ENCODE measurements at places on chromosomes 12 and 14.

GRCh38 chr14:100317912-100318808, 5.0 kb upstream of the SLC25A47 start:
- DNase-seq: peak; percentile 79

- no peak for DNase-seq
Measured at GRCh38 chr12:105220929-105221290, 15.1 kb downstream of the APPL2 start.

DNA sequence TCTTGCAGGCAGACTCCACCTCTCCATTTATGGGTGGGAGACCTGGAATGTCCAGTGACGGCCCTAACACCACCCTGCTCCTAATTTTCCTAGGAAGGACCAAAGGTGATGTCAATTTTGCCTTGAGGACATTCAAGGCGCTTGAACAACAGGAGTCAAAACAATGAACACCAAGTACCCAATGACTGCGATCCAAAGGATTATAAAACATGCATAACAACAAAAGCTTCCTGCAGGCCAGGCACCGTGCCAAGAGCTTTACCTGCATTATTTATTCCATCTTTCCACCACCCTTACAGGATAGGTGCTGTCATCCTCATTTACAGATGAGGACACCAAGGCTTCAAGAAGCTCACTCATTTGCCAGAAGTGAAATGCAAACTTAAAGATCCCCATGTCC, 15.2 kb upstream of the FOXN3 start:
- no peak for DNase-seq

GRCh38 chr12:53561590-53561953, 54.3 kb upstream of the NPFF start:
- no peak for DNase-seq

GRCh38 chr12:118237052-118237665, 101.2 kb downstream of the PEBP1 start:
- no peak for DNase-seq

GRCh38 chr12:2463719-2464118, 331.1 kb upstream of the FKBP4 start:
- peak; percentile 44 for DNase-seq

DNA sequence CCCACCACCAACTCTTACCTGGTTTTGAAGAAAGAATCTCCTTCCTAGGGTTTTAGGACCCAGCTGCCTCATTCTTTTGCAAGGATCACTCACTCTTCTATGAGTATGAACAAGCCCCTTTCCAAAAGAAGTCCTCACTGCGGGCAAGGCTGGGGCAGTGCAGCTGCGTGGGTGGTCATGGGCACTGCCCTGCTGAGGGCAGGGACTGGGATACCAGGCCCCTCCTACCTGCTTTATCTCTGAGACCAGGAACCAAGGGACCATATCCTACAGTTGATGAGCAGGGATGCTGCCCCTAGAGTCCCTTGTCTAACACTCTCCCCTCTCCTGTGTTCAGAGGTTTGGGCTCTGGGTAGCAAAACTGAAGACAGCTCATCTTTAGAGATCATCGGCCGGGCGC, 20.5 kb downstream of the HPD start:
- no peak for DNase-seq

GRCh38 chr14:41986083-41986645, 379.5 kb downstream of the LRFN5 start:
- DNase-seq: no peak

- peak; percentile 9 for DNase-seq
Measured at GRCh38 chr12:51752234-51752889, 96.2 kb downstream of the FIGNL2 start.

GRCh38 chr12:133063556-133063955, 17.2 kb upstream of the ZNF140 start:
- no peak for DNase-seq

DNA sequence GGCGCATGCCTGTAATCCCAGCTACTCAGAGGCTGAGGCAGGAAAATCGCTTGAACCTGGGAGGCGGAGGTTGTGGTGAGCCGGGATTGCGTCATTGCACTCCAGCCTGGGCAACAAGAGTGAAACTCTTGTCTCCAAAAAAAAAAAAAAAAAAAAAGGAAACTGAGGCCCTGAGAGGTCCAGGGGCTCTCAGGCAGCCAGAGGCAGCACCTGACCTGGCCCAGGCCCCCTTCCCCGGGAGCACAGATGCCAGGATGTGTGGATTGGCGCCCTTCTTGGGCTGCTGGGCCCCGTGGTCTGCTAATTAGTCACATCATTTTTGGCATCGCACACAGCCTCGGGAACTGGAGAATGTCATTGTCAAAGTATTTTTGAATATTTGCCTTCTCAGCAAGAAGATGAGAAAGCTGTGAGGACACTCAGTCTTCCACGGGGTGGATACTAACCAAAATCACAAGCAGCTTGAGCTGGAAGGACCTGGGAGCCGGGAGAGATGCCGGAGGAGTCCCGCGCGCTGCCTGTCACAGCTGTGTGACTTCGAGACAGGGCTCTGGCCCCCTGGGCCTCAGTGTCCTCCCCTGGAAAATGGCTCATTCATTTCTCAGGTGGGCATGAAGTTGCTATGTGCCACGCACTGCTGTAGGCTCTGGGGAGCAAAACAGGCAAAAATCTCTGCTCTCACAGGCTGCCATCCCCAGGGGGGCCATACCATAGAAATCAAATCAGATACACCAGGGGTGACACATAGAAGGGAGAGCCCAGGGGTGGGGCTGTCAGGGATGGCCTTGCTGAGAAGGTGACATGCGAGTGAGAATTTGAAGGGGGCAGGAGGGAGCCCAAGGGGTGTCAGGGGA, 12.5 kb upstream of the RCOR1 start:
- DNase-seq: no peak

DNA sequence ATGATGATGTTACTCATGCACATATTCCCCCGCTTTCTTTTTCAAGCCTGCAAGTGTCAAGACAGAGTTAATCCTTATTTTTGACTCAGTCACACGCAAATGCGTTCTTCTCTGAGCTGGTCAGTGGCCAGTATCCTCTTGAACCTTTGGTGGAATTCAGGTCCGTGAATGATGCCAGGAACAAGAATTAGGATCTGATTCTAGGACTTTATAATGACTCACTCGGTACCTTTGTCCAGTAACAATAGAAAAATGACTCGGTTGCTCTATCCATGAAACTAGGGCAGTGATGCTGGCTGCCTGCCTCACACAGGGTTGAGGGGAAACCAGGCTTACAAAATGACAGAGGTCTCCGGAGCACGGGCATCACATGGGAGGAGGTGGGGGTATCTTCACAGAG, 185.8 kb upstream of the NUDT4 start:
- no peak for DNase-seq

GRCh38 chr12:52721838-52722470, 18.6 kb upstream of the KRT77 start:
- DNase-seq: no peak

DNA sequence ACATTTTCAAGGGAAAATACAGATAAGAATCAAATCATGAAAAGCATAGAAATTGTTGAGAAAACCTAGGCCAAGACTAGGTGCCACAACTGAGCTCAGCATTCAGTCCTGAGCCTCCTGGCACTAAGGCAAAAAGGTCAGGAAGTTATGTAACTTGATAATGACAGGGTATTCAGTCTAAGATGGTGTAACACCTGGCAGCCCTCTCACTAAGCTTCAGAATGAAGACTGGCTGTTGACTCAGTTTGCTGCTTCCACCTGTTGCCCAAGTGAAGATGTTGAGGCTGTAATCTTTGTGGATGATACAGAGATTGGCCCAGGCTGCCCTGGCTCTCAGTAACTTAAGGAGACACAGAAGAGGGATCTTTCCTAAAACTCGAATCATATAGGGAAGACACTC, 19.6 kb downstream of the PROX2 start:
- DNase-seq: no peak

GRCh38 chr12:116425256-116426193, 133.7 kb upstream of the MAP1LC3B2 start:
- DNase-seq: no peak

- no peak for DNase-seq
Measured at GRCh38 chr14:94863366-94863765, 93.5 kb upstream of the GSC start.

- DNase-seq: peak; percentile 69
Measured at GRCh38 chr14:20427231-20428009, 8.5 kb downstream of the KLHL33 start.

DNA sequence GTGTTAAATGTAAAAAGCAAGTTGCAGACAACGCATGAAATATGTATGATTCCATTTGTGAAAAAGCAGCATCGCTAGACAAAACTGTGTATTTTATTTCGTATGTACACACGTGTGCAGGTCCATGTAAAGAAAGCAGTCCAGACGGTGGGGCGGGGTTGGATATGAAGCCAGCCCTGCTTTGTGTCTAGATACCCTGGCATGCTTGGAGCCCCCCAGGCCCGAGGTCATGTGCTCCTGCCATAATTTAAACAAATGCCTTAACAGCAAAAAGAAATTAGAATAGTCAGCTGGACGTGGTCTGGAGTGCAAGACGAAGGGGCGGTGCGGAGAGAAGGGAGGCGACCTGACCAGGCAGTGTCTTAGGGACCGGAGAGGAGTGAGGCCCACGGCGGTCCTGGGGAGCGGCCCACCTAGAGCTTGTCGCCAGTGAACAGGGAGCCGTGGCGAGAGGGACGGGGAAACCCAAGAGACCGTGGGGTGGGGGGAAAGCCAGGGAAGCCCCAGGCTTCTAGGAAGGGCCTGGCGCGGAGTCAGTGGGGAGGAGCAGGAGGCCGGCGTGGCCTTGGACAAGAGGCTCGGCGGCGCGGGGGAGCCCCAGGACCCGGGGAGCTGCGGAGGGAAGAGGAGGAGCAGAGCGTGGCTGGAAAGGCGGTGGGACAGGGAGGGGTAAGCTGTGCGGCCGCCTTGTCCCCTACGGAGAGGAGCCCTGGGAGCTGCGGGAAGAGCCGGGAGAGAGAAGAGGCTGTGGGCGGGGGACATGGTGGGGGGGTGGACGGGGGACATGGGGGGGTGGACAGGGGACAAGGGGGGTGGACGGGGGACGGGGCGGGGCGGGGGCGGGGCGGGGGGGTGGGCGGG, 118.5 kb upstream of the C14orf180 start:
- DNase-seq: peak; percentile 24

GRCh38 chr14:104723651-104724406, at the start of gene ADSS1:
Gene ADSS1 (plus strand): TSS chr14:104724229. CDS start chr14:104724271, 42 bp downstream.
- DNase-seq: peak; percentile 57

GRCh38 chr12:81389550-81390099, 311.7 kb downstream of the ACSS3 start:
- no peak for DNase-seq

DNA sequence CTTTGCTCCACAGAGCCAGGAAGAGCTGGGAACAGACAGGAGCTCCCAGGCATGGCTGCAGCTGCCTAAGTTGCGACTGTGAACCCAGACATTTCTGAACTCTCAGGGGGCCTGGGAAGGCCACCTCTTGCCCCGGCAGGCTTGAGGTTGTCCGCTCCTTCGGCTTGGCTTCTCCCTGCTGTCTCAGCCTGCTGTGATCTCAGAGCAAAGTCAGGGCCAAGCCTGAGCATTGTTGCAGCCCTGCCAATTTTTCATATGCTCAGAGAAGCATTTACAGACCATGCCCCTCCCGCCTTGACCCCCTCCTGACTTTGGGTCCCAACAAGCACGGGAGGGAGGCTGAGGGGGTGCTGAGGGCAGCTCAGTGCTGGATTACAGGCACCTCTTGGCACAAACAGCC, 1439.1 kb upstream of the FLRT2 start:
- DNase-seq: no peak

DNA sequence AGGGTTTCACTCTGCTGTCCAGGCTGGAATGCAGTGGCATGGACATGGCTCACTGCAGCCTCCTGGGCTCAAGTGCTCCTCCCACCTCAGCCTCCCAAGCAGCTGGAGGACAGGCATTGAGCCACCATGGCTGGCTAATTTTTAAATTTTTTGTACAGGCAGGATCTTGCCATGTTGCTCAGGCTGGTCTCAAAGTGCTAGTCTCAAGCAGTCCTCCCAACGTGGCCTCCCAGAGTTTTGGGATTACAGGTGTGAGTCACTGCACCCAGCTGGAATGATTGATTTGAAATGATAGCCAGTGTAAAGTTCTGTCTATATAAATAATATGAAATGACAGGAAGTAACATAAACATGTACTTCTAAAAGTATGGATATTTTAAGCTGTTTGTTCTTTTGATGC, 172.7 kb downstream of the FUT8 start:
- no peak for DNase-seq

- DNase-seq: no peak
Measured at GRCh38 chr12:45994736-45995135, 4.4 kb upstream of the SCAF11 start.
